ENCODE measurements at places on chromosomes 7 and 10.

GRCh38 chr10:16644146-16644545, 122.5 kb upstream of the C1QL3 start:
- DNase-seq: no peak

GRCh38 chr7:8490391-8491045, 57.1 kb downstream of the NXPH1 start:
- no peak for DNase-seq

- no peak for DNase-seq
Observed at GRCh38 chr10:34475786-34476185, 339.3 kb downstream of the PARD3 start.

DNA sequence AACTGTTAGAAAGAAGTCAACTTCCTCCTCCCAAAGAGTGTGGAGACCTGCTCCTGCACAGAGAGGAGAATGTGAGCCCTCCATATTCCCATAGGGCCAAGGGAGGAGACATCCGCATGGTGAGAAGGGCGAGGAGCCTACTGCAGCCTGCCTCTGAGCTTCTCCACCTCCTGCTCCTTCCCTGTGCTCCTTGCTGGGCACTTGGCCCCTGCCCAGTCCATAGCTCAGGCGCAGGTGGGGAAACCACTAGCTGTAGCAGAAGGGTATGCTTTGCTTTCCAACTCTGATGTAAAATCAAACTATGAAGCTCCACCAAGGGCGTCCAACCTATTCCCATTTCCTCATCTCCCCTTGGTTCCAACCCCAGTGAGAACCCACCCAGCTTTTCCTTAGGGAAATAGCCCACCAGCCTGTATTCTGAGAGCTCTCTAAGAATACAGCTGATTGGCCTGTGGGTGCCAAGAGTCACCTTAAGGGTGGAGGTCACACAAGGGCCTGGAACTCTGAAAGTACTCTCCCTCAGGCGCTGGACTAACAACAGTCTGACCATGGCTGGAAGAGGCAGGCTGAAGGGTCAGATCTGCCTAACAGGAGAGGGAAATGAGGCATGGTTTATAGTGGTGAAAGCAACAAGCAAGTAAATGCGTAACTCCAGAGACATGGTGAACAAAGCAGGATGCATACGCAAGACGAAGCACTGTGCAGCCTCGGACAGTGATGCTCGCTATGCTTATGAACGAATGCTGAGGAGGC, 13.9 kb downstream of the ZNF488 start:
- DNase-seq: no peak

DNA sequence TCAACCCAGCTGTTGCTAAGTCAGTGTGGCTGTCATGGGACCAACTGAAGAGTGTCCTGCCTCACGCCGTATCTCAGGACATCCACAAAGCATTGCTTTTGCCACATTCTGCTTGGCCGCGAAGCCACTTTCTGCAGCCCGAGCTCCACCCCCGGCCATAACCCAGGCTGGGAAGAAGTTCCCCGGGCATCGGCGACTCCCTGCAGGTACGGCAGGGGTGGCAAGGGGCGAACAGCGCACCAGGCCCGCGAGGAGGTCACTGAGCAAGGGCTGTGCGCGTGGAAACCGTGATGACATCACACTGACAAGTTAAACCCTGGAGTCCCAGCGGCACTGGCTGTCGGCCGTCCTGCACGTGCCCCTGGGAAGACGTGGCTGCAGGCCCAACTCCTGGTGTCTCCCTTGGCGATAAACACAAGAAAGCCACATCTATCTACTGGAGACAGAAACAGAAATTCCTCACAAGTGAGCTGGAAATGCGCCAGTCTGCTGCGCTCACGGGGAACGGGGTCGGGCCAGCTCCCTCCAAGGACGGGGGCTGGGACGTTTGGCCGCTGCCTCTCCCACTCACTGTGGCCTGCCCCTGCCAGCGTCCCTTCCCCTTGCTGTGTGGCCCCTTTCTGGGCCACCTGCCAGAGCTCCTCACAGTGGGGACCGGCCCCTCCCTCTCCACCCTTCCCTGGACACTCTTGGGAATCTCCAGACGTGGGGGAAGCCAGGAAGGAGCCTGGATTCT, 326.3 kb downstream of the DNAJB6 start:
- no peak for DNase-seq

DNA sequence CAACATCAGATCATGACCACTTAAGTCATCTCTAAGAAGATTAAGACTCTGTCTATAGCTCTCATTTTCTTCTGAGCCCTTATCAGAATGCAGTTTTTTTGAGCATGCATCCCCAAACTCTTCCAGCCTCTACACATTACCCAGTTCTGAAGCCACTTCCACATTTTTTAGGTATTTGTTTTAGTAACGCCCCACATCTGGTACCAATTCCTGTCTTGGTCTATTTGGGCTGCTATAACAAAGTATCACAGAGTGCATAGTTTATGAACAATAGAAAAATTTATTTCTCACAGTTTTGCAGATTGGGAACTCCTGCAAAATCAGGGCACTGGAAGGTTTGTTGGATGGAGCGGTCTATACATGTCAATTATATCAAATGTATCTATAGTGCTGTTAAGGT, 107.7 kb upstream of the KCND2 start:
- DNase-seq: no peak

DNA sequence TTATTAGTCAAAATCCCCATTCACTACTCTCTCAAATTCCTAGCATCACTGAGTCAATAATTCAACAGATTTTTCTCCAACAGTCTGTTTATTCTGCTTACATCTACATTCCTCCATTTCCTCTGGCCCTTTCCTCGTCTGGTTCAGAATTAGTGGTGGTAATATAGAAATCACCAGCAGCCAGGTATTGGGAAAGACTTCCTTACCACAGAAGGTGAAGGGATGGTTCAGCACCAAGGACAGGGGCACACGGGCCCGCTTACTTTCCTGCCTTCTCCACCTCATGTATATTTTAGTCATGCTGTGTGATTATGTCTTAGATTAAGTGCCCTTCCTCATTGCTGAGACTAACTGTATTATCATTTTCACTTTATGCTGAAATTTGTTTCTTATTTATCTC, 70.4 kb upstream of the APBB1IP start:
- no peak for DNase-seq

DNA sequence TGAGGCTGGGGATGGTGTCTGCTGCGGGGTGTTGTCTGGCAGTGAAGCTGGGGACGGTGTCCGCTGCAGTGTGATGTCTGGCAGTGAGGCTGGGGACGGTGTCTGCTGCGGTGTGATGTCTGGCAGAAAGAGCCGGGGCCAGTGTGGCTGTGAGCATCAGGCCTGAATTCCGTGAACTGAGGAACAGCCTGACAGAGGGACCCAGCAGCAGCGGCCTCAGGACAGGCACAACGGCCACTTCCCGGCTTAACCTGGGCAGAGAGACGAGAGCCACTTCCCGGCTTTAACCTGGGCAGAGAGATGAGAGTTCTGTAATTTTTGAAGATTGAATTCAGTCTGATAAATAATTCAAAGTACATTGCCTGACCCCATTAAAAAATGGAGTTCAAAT, 321.2 kb downstream of the PTPRN2 start:
- no peak for DNase-seq

GRCh38 chr7:66297579-66297978, 92.4 kb downstream of the TPST1 start:
- peak; percentile 56 for DNase-seq

DNA sequence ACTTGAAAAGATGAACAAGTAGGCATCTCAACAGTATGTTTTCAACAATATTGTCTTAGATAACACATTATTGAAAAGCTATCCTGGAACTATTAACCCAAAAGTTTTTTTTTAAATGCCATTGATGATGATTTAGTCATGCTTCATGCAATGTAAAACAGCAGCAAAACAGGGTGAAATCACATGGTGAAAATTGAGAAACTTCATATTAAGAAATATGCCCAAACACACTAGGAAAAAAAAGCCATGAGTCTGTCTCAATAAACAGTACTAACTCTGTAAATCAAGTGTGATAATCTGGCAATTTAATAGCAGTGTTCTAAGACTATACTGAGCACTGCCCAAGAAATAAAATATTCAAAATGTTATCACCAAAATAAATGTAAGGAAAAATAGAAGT, 613.1 kb downstream of the KCNMA1 start:
- no peak for DNase-seq
